Mesenteric fat pad (tissue), 1 donor: ENCODE measurements at places on chromosomes 5 and 9. TPM values are rescaled to one million over a fixed set of nuclear protein-coding genes. Genes with fewer than 3 reads are reported as not detected.

The PLPP7 gene
- total RNA-seq: 13.9 TPM

The ZFR gene
- 78.5 TPM for total RNA-seq

- no peak for DNase-seq
These were observed 29.1 kb upstream of the TOMM5 start for GRCh38 chr9:37621273-37622121.

- DNase-seq: no peak
These were observed 3.4 kb downstream of the LRRC8A start for GRCh38 chr9:128885376-128885775.

DNA sequence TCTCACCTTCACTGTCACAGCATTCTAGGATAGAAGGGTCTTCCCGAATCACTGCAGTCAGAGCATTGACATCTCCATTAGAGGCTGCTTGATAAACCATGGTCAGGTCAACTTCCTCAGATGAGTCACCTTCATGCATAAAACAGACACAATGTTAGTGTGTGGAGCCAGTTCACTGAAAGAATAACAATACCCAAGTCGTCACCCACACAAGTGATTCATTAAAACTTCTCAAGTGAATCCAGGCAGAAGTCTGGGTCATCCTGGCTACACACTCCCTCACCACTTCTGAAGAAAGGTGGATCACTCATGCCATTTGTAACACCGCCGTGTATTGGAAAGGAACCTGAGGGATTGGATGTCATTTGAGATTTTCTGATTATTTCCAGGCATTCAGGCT, 49.6 kb downstream of the ANKRD55 start:
- no peak for DNase-seq

- no peak for DNase-seq
These were observed 337.1 kb upstream of the PANK3 start for GRCh38 chr5:168916266-168916665.

DNA sequence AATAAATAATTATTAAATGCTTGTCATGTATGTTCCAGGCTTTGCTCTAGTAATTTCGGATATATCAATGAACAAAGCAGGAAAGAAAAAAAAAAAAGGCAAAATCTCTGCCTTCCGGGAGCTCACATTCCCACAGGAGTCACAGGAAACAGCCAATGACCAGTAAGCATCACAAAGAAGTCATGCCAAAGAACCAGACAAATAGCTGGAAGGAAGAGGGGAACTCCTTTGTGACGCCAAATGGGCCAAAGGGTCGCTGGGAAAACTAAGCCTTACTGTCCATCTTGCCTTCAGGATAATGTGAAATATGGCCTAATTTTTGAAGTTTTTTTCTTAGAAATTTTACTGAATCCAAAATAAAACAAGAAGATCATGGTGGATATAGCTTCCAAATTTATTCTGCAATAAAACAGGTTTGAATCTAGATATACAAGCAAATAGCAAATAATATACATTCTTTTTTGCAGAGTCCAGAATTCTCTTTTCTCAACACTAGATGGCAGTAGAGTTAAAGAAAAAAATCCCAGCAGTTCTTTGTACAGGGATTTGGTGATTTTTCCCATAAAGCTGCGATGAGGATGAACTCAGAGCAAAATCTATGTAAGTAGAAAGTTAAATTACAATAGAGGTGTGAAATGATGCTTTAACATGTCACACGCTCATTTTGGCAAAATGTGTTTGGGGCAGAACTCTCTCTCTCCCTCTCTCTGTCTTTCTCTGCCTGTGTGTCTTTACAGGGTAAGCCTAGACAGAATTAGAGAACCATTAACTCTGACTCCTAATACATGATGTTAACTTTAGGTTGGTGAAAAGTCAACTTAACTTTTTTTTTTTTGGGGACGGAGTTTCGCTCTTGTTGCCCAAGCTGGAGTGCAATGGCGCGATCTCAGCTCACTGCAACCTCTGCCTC, 60.0 kb upstream of the TUT7 start:
- DNase-seq: no peak

DNA sequence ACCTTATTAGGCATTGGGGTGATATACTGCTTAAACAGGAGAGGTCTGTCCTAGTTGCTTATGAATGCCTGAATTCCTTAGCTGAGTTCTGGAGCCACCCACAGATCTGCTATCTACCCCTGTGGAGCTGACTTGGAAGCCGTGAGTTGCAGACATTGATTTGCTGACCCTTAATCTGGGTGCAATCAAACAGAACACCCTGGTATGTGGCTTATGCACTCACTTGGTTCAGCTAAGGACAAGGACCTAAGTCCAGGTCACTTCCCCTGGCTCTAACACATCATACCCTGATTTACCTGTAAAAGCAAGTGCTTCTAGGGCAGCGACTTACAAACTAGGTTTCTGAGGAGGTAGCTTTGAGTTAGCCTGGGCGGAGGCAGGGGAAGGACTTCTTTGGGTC, 41.6 kb upstream of the TLR4 start:
- DNase-seq: no peak

DNA sequence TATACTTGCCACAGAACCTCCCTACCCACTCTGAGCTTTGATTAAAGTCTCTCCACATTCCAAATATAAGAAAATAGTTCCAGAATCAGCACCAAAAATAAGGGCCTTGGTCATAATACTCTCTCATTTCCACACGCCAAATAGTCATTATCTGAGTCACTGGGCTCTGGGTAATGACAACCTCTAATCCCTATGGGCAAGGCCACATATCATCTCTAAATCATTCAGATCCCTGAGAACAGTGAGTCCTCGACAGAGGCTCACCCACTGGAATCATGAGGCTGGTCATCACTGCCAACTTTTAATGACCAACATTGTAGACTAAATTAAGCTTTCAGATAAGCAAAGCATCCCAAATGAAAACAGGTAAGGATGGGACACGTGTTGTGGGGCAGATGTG, 28.1 kb downstream of the FAM114A2 start:
- no peak for DNase-seq
